Activated CD4-positive, alpha-beta memory T cell treated with anti-CD3 and anti-CD28 coated beads, Interleukin-2, amount 10 ng/mL, durations not matched to agents 7 days and 5 days (primary cell): ENCODE measurements at places on chromosomes 7 and 10.
A peak's percentile ranks its signal among the peaks of the same experiment; 100 is the strongest.

GRCh38 chr10:106506526-106507283 is 657.8 kb downstream of the SORCS1 start:
- no peak for DNase-seq

DNA sequence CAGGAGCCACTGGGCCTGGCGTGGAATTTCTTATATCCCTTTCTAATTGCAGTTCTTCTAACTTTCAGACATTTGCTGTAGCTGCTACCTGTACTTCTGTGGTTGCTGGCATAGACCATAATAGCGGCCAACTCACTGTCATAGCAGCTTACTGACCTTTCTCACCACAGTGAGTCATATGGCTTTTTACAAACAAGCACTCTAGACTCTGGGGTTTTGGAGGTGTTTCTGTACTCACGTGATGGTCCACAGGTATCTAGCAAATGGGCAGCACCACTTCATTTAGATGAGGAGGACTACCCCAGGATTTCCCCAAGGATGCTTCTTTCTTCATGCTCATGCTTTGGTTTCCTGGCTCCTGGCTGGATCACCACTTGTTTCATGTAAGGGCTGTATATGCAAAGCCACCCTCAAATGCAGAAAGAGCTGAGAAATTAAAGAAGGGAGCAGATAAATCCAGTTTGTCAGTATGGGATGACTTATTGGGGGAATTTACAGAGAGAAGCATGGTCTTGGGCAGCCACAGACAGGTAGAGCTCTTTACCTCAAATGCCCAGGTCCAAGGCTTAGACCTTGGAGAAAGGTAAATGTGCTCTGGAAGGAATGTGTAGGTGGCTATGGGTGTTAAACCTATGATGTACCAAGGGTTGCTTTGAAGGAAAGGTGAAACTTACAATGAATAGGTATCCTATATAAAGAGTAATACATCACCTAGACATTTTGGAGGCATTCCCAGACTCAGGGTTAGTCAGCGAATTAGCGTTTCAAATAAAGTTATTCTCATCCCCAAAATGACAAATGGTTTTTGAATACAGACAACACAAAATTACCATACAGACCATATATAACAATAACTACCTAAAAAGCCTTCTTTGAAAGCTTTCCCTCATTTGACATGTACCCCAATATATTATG is 15.9 kb upstream of the SLC25A16 start:
- DNase-seq = no peak

- no peak for DNase-seq
These were observed 6.5 kb downstream of the AKR1B1 start for GRCh38 chr7:134452419-134452838.

GRCh38 chr7:5702876-5703571 is 78.4 kb downstream of the RNF216 start:
- DNase-seq = no peak

DNA sequence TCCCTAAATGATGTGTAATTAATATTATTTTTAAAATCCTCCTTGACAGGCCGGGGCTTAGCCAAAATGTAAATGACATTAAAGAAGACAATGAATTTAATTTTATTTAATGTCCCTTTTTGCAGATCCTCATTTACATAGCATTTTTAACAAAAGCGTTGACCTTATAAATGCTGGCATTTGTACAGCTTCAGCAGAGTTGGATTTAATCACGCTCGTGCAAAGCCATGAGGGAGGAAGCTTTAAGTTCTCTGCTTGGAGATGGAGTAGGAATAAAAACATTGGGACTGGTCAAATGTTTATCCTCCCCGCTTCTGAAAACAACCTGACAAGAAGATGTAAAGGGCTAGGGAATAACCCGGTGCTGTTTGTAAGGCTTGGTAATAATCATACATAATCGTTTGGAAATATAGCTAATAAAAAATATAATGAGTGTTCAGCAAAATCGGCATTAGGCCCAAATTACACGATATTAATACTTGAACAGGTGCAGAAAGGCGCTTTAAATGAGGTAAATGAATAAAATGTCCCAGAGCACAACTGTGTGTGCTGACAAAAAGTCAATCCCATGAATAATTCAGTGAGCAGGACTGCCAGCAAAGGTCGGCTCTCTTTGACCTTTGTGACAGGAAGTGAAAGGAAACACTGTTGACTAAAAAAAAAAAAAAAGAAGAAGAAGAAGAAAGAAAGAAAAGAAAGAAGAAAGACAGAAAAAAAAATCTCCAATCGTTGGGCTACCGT is 11.5 kb downstream of the EBF3 start:
- no peak for DNase-seq

- no peak for DNase-seq
These were observed 52.5 kb downstream of the GPR37 start for GRCh38 chr7:124713086-124713485.

DNA sequence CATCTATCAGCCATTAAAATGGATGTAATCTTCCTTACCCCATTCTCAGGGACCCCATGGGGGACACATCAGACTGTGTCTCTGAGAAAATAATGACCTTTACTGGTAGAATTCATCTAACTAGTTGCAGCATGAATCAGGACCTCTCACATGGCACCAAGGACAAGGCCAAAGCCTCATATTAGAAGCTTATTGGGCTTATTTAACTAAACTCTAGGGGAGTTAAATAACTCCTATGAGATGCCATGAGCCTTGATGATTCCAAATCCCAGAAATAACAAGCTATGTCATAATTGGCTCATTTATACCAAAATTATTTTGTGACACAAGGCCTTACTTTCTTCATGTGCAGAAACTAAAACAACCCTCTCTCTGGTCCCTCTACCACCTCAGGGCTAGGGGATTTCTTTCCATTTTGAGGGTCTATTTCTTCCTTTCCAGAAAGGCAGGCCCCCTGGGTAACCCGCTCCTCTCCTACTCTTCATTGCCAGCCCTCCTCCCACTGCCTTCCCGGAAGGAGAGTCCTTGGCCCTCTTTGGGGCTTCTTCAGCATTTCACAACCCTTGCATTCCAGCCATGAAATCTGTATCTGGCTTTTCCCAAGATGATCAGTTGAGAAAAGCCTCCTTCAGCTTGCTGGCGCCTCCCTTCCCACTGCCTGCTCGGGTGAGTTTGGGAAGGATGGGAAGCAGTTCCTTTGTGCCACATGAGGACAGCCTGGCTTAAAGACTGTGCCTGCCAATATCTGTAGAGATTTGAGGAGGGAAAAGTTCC is 41.8 kb upstream of the TRIM8 start:
- DNase-seq = no peak

- peak; percentile 72 for DNase-seq
These were observed 12.9 kb downstream of the BAG3 start for GRCh38 chr10:119663866-119664698.

DNA sequence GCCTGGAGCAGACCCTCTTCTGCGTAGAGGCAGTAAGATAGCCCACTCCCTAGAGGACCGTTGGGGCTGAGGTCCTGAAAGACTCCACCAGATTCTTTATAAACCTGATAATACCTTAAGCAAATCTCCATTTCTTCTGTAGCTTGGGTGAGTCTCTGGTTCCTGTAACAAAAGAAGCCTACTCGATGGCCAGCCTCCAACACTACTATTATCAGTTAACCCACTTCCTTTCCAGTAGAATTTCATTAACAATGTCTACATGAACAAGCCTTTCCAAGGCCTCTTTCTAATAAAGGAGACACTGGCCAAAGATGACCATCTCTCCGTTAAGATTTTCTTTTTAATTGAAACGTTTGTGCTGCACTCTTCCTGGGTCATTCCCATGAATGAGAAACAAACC is 201.7 kb upstream of the KCTD7 start:
- DNase-seq = no peak

GRCh38 chr7:151727579-151728285 is 149.2 kb downstream of the PRKAG2 start:
- peak; percentile 61 for DNase-seq
